ENCODE measurements at places on chromosomes 11 and 22.

DNA sequence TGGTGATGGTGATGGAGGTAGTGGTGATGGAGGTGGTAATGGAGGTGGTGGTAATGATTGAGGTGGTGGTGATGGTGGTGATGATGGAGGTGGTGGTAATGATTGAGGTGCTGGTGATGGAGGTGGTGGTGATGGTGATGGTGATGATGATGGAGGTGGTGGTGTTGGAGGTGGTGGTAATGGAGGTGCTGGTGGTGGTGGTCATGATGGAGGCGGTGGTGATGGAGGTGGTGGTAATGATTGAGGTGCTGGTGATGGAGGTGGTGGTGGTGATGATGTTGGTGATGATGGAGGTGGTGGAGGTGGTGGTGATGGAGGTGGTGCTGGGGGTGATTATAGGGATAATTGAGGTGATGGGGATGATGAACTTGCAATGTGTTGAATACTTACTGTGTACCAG is 79.9 kb downstream of the MPPED1 start:
- no peak for DNase-seq

- DNase-seq = no peak
Measured at GRCh38 chr11:61975638-61976419, 8.4 kb upstream of the FTH1 start.

- no peak for DNase-seq
Measured at GRCh38 chr11:8826139-8826786, 84.7 kb upstream of the AKIP1 start.

- no peak for DNase-seq
Measured at GRCh38 chr11:73566422-73566821, 31.5 kb downstream of the FAM168A start.

GRCh38 chr11:130726234-130727037 is 189.8 kb downstream of the SNX19 start:
- no peak for DNase-seq

DNA sequence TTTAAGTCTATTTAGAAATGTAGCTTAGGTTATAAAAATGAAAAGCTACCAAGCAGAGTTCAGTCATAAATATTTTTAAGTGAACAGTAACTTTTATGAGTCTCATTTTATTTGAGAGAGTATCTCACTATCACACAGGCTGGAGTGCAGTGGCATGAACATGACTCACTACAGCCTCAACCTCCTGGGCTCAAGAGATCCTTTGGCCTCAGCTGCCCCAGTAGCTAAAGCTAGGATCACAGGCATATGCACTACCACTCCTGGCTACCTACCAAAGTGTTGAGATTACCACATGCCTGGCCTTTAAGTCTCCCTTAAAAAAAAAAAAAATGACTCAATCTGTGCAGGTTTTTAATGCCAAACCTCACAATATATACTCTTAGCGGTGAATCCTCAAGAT is 34.7 kb upstream of the CLNS1A start:
- no peak for DNase-seq

- DNase-seq = no peak
Measured at GRCh38 chr11:114586797-114587196, 8.8 kb downstream of the NXPE4 start.

DNA sequence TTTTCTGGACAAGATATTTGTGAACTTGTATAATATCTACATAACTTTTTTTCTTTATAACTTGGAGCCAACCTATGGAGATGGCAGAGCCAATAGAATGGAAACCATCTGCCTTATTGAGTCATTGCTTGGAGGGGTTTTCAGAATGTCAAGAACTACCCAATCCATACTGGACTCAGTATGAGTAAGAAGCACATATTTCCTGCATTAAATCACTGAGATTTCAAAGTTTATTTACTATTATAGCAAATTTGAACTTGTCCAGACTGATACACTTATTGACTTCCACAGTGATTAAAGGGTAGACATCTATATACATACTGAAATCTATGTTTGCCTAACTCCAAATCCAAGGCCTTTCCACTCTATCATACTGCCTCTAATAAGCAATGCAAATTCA is 704.0 kb downstream of the KCNA4 start:
- no peak for DNase-seq
